AG20443 (cell line): ENCODE measurements at places on chromosomes 7 and 10.

DNA sequence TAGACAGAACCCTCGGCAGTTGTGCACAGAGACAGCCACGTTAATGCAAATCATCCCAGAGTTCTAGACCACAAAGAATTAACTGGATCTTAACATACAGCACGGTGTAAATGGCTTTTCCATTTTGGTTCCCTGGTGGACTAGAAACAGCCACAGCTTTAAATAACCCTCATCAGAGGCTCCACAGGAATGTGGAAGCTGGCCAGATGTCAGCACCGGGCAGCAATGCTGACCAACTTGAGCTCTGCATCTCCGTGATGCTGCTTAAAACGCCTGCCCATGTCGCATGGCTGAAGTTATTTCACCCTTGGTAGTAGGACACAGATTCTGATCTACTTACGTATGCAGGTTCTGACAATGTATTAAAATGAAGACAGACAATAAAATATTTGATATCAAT lies 24.5 kb downstream of the RSU1 start:
- DNase-seq: peak; percentile 21

- peak; percentile 73 for DNase-seq
These were observed 6.3 kb downstream of the ABCC2 start for GRCh38 chr10:99788598-99789256.

DNA sequence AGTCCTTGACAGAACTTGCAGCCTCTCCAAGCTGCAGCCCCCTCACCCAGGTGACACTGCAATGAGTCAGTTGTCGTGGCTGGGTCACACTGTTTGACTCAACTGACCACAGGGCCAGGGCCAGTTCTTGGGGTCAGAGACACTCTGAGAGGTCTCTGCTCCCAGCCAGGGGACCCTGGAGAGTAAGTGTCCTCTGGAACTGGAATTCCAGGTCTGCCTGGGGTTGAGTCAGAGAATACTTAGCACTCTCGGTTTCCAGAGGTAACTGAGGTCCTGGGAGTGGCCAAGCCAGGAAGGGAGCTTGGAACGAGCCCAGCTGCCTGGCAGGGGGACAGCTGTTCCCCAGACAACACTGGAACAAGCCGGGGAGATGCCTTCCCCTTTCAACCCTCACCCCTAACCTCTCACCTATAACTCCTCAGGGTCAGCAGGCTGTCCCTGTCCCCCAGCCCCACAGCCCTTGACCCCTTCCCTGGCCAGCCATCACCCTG lies 2.2 kb upstream of the MYL10 start:
- DNase-seq: no peak

DNA sequence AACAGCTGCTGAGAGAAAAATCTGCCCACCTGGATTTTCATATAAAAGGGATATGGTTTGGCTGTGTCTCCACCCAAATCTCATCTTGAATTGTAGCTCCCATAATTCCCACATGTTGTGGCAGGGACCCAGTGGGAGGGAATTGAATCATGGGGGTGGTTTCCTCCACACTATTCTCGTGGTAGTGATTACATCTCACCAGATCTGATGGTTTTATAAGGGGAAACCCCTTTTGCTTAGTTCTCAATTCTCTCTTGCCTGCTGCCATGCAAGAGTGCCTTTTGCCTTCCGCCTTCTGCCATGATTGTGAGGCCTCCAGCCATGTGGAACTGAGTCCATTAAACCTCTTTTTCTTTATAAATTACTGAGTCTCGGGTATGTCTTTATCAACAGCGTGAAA lies 20.8 kb upstream of the MKI67 start:
- DNase-seq: no peak

DNA sequence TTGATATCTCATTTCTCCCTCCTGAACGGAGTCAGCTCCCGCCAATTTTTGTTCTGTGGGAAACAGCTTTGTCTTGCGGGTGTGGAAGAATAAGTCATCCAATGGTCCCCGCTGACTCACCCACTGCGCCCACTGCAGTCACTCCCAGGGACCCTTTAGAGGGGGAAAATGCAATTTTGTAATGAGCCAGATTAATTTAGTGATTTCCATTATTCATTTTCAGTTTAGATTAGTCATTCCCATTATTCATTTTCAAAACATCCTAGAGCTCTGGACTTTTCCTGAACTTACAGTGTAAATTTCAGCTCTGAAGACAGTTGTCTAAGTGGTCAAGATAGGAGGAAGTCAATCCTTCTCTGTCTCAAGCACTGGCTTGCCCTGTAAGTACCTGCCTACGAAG lies 154.9 kb upstream of the TMEM72 start:
- DNase-seq: peak; percentile 61

DNA sequence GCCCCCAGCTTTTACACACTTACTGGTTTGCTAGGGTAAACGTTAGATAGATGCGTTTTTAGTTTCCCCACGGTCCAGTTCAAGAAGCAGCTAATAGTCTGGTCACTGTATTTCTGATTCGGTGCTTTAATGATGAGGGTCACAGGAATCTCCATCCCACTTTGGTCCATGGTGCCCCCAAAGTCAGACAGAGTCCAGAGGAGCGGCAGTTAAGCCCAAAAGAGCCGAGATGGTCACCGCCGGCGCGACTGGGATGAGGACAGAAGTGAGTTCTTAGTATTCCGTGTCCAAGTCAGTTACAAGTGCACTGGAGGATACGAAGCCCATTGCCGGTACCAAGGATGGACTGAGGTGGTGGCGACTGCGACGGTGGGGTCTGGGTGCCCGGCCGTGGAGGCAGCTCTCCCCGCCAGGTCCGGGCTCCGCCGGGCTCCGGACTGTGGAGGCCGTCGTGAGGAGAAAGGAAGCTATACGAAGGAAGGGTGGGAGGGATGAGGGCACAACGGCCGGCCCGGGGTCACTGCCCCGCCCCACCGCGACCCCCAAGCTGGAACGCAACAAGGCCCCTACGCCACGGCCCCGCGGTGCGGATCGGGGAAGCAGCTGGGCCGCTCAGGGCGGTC lies 663 bp downstream of the HERPUD2 start:
- DNase-seq: peak; percentile 47

DNA sequence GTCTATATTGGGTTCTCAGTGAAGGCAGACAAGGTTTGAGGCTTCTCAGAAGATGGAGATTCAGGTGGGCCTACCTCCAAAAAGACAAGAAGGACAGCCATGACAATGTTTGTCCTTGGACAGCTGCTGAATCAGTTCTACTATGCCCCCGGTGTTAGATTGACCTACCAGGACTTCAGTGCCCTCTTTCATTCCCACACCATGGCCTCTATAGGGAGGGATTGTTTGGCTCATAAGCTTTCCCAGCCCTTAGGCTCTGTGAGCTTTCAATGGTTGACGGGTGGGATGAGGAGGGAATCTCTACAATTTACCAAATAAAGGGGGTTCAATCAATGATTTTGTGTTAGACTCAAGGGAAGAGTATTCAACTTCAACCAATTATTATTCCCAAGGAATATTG lies 23.4 kb upstream of the RAPGEF5 start:
- no peak for DNase-seq

GRCh38 chr7:47088329-47089067 lies 493.4 kb downstream of the TNS3 start:
- DNase-seq: peak; percentile 84

GRCh38 chr7:7424151-7424873 lies 111.4 kb downstream of the COL28A1 start:
- peak; percentile 80 for DNase-seq

- DNase-seq: no peak
These were observed 19.9 kb upstream of the POLR1F start for GRCh38 chr7:19728716-19729115.

- no peak for DNase-seq
These were observed 49.2 kb upstream of the NANOS1 start for GRCh38 chr10:118980135-118980865.

- DNase-seq: no peak
These were observed 88.3 kb downstream of the GALNT17 start for GRCh38 chr7:71220210-71220695.

- no peak for DNase-seq
These were observed 8.6 kb upstream of the PRR15 start for GRCh38 chr7:29555061-29555460.

GRCh38 chr7:12385364-12385786 lies 18.3 kb downstream of the VWDE start:
- DNase-seq: no peak

GRCh38 chr7:36692456-36692855 lies 31.8 kb downstream of the AOAH start:
- DNase-seq: no peak

DNA sequence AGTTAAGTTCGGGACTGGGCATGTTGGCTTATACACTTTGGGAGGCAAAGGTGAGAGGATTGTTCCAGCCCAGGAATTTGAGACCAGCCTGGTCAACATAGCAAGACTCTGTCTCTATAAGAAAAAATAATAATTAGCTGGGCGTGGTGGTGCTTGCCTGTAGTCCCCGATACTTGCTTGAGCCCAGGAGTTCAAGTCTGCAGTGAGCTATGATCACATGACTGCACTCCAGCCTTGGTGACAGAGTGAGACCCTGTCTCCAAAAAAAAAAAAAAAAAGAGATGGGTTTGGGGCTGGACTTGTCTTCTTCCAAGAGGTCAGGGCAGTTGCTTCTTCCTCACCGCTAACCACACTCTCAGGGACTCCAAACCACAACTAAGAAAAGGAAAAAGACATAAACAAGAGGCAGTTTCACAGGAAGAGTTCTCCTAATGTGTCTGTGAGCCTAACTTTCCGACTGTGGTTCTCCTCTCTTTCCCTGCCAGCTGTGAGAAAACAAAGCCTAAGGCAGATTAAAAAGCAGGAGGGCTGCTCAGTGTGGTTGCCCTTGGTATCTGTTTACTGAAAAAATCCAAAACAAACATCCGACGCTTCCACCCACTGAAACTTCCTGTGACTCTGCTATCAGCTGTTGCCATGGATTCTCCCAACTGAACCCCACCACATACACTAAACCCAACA lies 2.4 kb upstream of the SERPINE1 start:
- peak; percentile 68 for DNase-seq
